ENCODE measurements at places on chromosomes 6 and 20.

DNA sequence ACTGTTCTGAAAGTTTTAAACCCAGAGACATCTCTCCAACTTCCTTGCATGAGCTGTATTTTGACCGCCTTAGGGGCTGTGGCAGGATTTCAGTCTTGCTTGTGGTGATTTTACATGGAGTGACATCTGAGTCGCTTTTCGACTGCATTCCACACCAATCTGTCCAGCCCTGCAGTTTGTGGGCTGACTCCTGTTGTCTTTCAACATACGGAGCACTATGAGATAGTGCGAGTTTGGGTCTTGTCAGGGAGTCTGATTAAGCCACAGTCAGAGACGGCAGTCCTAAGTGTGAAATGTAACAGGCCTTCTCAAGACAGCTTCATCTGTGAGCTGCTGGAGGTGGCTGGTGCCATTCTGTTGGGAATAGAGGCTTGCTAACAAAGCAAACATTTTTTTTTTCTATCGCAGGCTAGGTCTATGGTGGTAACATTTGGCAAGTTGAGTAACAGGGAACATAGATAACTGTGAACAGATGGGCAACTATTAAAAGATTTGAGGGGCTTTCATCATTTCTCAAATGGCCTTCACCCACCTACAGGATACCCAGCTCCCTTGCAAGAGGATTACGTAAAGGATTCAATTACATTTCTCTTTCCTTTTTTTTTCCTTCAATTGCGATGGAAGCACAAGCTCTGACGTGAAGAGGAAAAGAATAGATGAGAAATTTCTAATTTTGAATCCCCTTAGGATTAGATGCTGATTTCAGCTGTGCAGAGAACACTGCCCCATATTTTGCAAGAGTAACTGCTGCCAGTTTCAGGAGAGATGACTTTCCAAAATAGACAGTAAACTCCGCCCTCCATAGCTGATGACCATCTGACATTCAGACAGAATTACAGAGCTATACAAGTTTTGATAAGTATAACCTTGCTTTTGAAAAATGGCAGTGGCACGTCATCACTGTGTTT is 25.1 kb downstream of the CAP2 start:
- no peak for DNase-seq

DNA sequence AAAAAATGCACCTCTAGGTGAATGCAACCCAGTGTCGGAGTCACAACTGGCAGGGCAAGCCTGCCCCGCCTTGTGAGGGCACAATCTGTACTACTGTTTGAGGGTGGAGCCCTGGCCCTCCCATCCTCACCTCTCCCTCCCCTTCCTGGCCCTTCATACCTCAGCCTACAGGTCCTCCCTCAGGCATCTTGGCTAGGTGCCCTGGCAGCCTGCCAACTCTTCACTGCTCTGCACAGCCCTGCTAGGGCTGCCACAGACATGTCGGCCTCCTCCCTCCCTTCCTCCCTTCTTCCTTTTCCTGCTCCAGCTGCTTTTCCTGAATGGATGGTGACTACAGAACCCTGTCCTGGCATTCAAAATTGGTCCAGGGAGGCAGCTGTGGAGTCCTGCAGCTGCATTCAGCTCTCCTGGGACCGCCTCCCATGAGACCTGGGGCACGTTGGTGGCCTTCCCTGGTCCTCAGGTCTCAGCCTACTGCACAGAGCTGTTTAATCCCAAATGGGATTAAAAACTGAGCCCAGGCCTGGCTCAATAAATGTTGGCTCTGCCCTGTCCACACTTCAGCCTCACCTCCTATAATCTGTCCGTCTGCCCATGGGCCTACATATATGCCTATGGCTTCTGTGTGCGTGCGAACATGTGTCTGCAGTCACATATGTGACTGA is 52.7 kb downstream of the CDH22 start:
- no peak for DNase-seq

- DNase-seq, result no peak
These were observed 7.3 kb upstream of the HNF4A start for GRCh38 chr20:44348168-44348659.

- no peak for DNase-seq
These were observed 56.2 kb downstream of the SLC22A2 start for GRCh38 chr6:160202411-160202810.

DNA sequence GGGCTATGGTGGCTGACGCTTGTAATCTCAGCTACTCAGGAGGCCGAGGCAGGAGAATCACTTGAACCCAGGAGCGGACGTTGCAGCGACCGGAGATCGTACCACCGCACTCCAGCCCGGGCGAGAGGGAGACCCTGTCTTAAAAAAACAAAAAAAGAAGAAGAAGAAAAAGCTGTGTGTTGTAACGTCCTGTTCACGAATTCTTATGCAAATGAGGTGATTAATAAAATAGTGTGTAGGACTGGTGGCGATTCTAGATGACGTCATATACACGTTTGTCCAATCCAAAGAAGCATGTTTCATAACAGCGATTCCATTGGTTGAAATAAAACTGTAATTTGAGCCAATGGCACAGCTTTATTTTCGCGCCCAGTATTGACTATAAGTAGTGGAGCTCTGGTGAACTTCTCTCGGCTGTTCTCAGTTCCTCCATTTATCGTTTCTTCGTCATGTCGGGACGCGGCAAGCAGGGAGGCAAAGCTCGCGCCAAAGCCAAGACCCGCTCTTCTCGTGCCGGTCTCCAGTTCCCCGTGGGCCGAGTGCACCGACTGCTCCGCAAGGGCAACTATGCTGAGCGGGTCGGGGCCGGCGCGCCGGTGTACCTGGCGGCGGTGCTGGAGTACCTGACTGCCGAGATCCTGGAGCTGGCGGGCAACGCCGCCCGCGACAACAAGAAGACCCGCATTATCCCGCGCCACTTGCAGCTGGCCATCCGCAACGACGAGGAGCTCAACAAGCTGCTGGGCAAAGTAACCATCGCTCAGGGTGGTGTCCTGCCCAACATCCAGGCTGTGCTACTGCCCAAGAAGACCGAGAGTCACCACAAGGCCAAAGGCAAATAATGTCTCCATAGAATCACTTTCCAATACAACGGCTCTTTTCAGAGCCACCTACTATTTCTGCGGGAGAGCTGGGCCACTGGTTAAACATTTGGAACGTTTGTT is 47.0 kb downstream of the OR2B2 start:
- DNase-seq, result peak; percentile 99

Measured in NB4 (cell line).